ENCODE measurements at places on chromosomes 7 and 10.

DNA sequence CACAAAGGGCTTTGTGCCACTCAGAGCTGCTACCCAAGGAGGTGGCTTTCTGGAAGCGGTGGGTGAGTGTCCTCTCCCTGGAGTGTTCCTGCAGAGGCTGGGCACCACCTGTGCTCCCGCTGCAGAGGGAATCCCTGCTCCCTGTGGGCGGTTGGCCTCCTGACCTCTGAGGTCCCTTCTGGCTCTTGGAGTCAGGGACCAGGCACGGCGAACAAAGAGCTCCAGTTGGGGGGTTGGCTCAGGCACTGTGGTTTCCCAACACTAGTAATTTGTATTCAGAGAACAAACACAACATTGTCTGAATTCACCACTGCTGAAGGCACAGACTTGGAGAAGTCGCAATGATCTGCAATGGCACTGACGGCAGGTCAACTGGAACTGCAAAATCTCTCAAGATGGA, 328.9 kb downstream of the PRPF18 start:
- DNase-seq: no peak

GRCh38 chr7:46224363-46224762, 303.3 kb upstream of the IGFBP3 start:
- DNase-seq: no peak

GRCh38 chr10:34607894-34608293, 207.2 kb downstream of the PARD3 start:
- DNase-seq: no peak

- DNase-seq: no peak
These were observed 9.3 kb downstream of the SMO start for GRCh38 chr7:129197771-129198170.

DNA sequence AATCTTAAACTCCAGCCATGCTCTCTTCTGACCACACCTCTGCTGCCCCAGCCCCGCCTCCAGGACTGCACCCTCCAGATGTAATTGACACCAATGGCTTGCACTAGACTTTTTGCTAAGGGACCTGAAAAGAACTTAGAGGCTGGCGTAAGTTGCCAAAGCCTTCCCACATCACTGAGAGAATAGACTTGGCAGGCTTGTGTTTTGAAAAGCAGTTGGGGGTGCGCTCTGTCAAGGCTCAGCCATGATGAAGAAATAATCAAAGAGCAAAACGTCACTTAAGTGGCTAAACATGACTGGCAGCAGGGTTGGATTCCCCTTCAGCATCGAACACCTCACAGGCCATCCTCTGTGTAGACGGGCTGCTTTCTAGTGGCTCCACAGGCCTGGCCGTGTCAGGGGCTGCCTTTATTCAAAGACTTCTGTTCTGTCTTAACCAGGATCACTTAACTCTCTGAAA, 195.2 kb upstream of the C7orf33 start:
- DNase-seq: no peak

DNA sequence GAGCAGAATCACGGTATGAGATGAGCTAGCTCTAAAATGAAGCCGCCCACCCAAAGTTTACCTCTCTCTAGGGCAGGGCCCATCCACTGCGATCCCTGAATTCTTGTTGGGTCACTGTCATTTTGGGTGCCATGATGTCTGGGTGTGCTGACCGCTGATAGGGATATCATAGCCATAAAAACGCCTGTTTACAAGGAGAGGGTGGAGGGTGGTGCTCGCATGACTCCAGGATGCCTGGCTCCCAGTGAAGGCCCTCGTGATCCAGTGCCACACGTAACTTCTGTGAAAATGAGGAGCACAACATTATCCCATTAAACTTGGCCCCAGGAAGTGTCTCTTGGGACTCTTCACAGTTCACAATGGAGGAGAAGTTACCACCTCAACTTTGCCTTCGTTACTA, 139.5 kb downstream of the TCF7L2 start:
- no peak for DNase-seq

DNA sequence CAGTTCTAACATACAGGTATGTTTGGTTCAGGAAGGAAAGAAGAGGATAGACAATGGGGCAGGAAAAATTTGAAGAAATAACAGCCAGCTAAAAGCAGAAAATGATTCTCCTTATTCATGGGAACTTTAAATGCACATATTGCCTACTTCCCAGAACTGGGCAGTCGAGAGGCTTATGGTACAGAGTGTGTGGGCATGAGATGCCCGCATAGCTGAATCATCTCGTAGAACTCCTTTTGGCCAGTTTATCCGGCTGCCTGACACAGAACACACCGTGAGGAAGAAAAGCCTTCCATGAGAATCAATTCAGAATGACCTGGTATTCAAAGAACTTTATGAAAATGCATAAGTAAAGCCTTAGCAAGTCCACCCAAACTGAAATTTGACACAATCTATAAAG, 471.6 kb downstream of the SH2D4B start:
- no peak for DNase-seq

GRCh38 chr7:128935342-128935730, 2.4 kb upstream of the IRF5 start:
- DNase-seq: no peak

DNA sequence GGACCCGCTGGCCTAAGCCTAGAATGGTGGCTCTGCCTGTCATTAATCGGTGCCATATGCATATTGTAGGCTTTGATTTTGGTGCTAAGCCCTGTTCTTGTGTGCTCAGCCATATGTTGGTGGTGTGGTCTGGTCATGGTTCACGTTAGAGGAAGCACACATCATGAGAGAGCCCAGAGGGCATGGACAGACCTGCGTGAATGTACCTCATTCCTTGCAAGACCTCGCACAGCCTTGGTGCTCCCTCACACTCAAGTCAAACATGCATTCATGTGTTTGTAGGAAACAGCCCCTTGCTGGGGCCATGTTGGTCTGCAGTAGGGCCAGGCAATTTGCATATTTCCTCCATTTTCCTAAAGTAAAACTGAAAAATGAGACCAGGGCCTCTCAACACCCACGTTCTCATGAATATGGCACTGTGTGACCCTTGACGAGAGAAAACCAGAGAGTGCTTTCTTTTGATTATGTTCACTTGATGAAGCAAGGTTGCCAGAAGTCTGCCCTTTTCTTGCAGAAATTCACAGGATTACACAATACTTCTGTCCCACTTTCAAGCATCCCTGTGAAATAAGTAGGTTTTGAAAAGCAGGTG, 268.7 kb downstream of the CELF2 start:
- DNase-seq: no peak

DNA sequence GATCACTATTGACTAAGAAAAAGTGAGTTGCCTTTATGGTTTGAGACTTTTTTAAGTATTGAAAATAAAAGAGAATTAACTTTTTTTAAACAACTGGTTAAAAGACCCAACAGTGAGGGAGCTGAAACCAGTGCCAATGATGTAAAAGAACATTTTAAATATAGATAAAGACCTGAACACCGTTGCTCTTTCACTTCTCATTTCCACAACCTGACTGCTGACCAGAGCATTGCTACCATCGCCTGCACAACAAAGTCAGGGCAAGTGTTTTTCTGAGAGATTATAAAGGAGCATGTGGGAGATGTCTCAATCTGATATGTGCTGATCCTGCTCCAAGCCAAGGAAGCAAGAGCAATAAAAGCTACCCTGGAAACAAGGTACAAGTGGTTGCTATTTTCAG, 34.7 kb downstream of the IMMP2L start:
- DNase-seq: no peak

GRCh38 chr10:73099141-73099540, 2.5 kb upstream of the P4HA1 start:
- no peak for DNase-seq

DNA sequence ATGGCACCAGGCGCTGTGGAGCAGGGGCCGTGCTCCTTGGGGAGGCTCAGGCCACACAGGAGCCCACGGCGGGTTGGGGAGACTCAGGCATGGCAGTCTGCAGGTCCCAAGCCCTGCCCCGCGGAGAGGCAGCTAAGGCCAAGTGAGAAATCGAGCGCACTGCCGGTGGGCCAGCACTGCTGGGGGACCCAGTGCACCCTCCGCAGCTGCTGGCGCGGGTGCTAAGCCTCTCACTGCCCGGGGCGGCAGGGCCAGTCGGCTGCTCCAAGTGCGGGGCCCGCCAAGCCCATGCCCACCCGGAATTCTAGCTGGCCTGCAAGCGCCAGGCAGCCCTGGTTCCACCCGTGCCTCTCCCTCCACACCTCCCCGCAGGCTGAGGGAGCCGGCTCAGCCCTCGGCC, 57.1 kb downstream of the COL28A1 start:
- DNase-seq: no peak

DNA sequence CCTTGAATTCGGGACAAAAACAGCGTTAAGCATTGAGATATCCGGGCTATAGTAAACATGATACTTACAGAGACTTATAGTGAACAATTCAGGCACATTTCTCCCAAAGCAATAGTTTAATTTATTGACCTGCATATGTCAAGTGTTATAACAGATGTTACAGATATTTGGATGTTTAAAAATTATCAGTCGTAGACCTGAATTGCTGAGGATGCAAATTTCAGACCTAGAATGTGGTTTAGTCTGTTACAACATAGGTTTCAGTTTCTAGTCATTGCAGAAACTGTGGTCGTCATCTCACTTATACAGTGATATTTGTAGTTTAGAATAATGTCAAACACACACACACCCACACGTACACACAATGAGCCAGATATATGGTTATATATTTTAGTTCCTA, 85.2 kb downstream of the VTI1A start:
- DNase-seq: no peak

DNA sequence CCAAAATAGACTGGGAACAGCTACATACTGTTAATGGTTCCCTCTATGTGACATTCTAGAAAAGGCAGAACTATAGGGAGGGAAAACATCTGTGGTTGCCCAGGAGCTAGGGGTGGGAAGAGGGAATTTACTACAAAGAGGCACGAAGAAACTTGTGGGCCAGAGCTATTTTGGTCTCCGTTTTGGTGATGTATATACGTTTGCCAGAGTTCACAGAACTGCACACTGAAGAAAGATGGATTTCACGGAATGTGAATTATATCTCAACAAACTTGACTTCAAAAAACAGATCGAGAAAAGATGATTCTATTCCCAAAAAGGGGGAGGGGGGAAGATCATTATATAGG, 386 bp upstream of the AS3MT start:
- DNase-seq: no peak

- no peak for DNase-seq
These were observed 19.5 kb upstream of the PTF1A start for GRCh38 chr10:23172429-23173213.

DNA sequence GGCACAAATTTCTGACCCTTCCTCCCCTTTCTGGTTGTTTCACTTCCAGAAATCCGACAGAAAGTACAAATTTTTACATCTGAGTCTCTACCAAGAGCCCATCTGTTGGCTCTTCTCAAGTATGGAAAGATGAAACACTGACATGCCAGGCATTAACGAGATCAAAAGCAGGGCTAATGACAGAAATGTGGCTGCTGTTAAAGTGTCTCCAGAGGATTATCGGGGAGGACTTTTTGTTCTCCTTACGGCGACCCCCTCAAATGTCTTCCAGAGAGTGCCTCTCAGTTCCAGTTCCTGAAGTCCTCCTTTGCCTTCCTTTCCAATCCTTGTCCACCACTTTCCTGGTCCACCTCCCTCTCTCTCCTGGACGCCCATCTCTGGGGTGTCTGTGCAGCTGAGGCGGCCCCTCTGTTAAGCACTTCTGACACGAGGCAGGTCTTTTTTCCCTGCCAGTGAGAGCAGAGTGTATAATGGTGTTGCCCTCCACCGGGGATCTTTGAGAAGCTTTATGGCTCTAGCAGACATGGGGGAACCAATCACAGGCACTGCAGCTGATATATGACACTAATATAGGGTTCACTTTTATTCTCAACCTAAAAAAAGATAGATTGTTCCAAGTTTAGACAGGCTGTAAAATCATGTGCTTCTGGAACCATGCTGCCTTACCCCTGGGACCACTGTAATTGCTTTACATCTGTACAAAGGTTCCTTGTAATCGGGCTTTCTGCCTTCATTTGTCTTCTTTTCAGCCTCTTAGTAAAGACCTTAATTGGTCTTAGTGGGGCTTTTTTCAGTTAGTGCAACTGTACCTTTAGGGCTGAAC, 757.1 kb downstream of the AUTS2 start:
- DNase-seq: no peak

DNA sequence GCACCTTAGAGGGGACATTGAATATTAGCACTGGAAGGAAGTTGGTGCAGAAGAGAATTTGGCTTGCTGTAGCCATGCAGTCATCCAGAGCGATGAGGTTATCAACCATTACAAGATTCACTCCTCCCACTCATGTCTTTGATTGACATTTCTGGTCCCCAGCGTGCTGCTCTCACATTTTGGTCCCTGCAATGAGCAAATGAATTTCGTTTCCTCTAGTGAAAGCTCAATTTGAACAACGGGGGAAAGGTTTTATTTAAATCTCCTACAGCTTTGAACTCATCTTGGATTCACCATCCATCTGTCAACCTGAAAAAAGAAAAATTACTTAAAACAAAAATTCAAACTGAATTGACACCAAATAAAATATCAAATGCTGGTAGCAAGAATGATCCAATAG, 975.2 kb downstream of the NRG3 start:
- no peak for DNase-seq

GRCh38 chr7:148929176-148929575, 45.1 kb upstream of the EZH2 start:
- DNase-seq: no peak

DNA sequence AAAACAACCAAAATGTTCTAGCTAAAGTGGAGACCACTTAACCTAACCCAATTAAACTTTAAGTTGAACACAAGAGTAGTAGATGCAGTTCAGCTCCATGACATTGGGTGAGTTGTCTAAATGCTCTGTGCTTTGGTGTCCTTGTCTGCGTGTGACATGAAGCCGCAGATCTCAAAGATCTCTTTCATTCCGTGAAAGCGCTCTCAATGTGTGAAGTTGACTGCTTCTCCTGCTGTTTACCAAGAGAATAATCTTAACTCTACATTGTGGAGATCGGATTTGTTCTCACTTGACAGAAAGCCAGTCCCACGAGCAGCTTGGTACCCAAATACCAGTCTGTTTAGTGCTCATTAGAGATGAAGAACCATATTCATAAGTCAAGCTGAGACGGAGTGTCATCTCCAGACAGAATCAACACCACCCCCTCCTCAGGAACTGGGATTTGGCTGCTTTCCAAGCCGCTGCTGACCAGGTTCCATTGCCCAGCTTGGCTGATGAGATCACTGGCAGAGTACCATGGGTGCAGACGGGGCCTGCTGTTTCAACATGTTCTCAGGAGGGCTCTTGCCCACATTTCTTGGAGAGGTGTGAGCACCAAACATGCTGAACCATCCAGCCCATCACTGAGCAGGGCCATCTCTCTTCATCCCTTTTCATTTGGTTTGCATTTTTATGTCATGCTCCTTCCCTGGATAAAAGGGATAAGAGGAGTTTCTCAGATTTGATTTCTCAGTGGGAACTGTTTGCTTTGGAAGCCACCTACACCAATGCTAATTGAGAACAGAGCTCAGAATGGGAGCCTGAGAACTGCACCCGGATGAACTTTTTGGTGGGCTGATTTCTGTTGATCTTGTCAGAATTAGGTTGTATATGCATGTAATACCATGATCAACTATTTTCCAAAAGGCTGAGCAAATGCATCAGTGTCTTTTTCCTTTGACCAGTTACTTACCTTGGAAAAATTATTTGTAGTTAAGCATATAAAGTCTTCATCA, 95.8 kb upstream of the AGBL3 start:
- DNase-seq: no peak

- no peak for DNase-seq
These were observed 234.4 kb upstream of the SLC26A5 start for GRCh38 chr7:103680161-103681144.

Data from cortex of kidney (tissue), 1 donor.